ENCODE measurements at places on chromosomes 4 and X.

GRCh38 chrX:67614423-67614822, 70.6 kb downstream of the AR start:
- no peak for DNase-seq

DNA sequence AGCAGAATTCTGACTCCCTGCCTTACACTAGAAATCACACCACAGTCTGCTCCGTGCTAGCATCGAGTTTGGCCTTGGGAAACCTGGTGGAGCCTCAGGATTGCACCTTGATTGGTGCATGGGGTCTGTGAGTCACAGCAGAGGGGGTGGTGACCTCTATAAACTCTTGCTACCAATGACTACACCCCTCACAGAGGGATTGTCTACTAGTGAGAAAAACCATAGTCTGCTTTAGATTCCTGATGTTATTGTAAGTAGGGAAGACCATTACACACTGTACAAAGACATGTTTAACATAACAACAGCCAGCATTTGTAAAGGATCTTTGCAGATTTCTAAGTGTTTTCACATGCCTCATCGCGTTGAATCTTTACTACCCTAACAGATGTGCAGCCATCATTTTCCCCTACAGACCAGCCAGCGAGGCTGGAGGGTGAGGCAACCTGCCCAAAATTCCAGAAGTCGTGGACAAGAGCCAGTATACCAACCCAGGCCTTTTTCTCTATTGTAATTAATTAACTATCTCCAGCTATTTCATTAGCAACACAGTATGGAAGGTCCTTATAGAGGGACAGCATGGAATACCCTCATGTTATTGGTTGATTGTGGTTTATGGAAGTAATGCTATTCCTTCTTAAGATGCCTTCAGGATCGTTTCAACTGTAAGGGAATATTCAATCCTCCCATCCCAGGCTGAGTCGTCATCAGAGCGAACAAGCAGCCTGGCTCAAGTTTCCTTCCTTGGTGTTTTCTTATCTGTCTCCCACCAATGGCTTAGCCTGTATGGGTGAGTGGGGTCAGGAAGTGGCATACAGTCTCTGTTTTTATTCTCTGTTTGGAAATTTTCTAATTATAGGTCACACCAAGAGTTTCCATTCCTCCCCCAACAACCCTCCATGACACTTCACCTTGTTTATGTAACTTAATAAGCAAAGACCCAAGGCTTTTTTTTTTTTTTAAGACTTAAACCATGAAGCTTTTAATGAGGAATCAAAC, 55.9 kb upstream of the KDR start:
- DNase-seq, result no peak

- no peak for DNase-seq
Observed at GRCh38 chr4:112110059-112110425, 35.2 kb upstream of the FAM241A start.

GRCh38 chr4:4590546-4590945, 48.7 kb upstream of the STX18 start:
- DNase-seq, result no peak

DNA sequence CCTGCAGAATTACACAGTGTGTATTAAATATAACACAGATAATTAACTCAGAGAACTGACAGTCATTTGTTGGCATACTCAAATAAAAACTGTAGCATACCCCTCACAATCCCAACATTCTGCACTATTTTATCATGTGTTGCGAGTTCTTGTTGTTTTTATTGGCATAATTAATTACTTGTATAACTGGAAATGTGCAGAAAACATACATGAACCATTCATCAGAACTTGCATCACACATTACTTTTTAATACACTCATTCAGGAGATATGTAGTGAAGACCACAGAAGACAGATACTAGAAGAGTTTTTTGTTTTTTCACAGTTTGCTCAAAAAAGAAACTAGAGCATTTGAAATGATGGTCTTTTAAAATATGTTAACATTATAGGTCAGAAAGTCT, 74.6 kb upstream of the NEIL3 start:
- DNase-seq, result no peak

GRCh38 chrX:8635812-8636211, 96.1 kb downstream of the ANOS1 start:
- DNase-seq, result no peak
